Ovary (tissue), 10 donors: ENCODE measurements at places on chromosomes 13 and 19.

DNA sequence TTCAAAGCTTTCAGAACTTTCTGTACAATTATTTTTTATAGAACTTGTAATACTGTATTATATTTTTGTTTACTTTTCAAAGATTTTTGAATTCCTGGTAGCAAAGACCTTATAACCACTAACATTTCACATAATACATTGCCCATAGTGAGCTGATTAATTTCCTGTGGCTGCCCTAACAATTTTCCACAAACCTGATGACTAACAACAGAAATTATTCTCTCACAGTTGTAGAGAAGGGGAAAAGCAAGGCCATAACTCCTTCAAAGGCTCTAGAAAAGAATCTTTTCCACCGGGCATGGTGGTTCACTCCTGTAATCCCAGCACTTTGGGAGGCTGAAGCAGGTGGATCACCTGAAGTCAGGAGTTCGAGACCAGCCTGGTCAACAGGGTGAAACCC is 19.1 kb downstream of the KLF12 start:
- DNase-seq: no peak

DNA sequence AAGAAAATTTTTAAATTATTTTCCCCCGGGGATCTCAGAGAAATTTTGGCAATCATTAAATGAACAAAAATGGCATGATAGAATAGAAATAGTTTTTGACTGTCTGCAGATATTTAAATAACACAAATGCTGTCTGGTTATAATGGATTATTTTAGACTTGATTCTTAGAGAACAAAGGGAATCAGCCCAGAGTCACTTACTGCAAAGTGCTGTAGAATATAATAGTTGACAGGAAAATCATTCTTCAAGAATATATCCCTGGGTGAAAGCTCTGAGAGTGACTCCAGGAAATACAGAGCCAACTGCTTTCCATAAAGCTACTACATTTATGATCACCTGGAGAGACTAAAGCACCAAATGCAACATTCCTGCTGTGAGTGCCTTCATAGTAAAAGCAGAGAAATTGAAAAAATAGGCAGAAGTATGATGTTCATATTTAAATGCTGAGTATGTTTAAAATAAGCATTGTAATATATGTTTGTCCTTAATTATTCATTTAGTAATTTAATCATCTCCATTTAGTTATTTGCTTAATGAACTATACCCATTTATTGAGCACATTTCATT is 1765.8 kb downstream of the SLITRK1 start:
- no peak for DNase-seq

DNA sequence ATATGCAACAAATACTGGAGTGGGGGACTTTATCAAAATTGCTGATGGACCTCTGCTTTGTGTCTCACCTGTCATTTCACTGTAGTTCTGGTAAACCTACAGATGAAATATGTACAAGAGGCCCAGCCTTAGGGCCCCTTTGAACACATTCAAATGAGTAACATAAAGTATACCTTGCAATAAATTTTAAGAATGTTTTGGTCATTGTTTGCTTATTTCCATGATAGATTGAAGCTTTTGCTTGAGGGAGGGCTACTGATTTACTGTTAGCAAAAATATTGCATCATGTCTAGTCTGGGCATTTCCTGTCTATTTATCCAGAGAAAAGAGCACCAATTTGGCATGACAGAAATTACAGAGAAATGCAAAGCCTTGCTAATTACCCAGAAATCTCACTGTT is 705.5 kb upstream of the PCDH9 start:
- no peak for DNase-seq

- DNase-seq: no peak
Observed at GRCh38 chr19:18597809-18598660, 8.6 kb downstream of the CRLF1 start.
